ENCODE measurements at places on chromosomes 11 and 22.

- no peak for DNase-seq
Measured at GRCh38 chr22:40628354-40629042, 8.0 kb downstream of the MRTFA start.

DNA sequence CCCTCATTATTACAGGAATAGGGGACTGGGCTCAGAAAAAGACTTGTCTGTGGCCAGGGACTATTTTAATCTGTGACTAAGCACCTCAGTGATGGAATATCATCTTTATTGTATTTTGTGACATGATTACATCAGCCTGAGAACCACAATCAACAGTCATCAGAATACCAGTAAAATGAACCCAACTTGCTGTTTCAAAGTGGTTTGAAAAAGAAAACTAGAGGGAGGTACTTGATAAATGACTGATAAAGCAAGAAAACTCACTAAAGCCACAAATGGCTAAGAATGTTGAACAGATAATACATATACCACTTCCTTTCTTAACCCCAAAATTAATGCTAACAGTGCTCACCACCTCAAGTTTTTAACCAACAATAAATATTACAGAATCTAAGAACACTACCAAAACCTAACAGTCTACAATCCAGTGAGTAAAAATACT is 155.7 kb downstream of the ATG16L2 start:
- no peak for DNase-seq

GRCh38 chr11:31826536-31827438 is 15.7 kb upstream of the PAX6 start:
- no peak for DNase-seq

DNA sequence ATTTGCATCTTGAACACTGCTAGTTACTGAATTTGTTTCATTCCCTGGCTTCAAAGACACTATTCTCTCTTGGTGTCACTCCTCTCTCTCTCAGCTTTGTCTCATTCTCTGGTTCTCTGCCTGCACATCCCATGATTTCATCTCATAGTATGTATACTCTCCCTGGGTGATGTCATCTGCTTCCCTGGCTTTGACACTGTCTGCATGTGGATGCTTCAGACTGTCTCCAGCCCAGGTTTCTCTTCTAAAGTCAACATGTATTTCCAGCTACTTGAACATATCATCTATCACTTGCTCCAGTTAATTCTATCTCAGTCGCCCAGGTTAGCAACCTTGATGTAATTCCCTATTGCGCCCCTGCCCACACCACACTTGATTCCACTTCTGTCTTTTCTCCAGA is 9.3 kb upstream of the ACAT1 start:
- DNase-seq, result no peak

GRCh38 chr11:18171377-18172000 is 1.1 kb upstream of the MRGPRX4 start:
- DNase-seq, result no peak

- DNase-seq, result no peak
Measured at GRCh38 chr11:100930185-100930778, 199.3 kb downstream of the PGR start.

DNA sequence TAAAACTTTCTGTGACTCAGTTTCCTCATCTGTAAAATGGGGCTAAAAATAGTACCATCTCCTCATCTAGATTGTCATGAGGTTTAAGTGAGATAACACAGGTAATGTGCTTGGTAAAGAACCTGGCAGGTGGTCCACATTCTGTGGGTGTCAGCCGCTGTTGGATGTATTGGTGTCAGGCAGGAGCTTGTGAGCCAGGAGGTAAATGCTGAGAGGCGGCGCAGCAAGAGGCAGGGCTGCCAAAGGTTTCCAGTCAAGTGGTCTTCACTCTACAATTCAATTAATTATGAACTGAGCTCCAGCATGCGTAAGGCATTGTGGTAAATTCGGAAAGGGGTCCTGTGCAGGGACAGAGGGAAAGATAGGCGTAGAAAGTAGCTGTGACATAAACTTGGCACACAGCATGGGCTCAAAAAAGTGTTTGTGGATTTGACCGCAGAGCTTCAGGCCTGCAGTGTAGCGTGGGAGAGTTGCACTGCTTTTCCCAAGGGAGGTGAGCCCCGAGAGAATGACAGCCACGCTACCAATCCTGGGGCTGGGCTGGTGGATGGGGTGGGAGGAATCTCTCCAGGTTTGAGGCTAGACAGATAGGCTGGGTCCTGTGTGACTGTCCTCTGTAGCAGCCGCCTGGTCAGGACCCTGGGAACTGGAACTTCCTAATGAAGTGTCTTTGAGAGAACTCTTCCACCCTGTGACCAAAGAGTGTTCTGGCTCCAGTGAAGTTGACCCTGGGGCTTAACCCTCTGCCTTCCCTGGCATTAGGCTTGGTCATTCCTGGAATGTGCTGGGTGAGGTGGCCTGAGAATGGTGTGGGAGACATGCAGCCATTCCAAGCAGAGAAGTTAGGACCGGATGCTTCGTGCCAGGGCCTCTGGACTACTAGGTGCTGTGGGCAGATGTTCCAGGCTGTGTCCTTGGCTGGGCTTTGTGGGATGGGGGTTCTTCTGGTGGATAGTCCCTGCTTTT is 122.4 kb downstream of the FEZ1 start:
- DNase-seq, result no peak

DNA sequence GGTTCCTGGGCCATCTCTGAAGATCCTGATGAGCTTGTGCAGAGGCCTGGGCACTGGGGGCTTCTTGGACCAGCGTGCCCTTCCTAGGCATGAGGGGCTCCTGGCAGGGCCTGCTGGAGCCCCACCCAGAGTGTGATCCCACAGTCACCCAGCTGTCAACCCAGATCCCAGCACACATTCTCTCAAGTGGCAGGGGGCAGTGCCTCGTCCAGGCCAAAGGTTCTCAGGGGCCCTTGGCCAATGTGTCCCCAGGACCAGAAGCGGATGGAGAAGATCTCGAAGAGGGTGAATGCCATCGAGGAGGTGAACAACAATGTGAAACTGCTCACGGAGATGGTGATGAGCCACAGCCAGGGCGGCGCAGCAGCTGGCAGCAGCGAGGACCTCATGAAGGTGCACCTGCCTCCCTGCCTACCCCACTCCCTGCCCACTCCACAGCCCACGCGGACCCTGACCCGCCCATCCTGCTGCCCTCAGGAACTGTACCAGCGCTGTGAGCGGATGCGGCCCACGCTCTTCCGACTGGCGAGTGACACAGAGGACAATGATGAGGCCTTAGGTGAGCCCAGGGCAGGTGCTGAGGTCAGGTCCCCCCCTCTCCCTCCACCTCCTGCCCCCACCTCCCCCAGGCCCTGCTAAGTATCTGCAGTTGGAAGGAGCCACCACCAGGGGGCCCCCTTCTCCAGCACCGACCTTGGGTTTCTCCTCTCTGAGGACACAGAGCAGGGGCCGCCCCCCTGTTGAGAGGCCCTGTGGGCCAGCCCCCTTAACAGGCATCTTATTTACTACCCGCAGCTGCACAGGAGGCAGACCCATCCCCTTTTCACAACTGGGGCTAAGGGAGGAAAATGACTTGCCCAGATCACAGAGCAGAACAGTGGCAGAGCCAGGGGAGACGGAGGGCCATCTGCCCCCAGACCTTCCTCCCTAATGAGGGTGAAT is 14.7 kb downstream of the GGA1 start:
- DNase-seq, result peak; percentile 83

GRCh38 chr22:39723463-39723862 is 152.9 kb downstream of the CACNA1I start:
- peak; percentile 52 for DNase-seq

DNA sequence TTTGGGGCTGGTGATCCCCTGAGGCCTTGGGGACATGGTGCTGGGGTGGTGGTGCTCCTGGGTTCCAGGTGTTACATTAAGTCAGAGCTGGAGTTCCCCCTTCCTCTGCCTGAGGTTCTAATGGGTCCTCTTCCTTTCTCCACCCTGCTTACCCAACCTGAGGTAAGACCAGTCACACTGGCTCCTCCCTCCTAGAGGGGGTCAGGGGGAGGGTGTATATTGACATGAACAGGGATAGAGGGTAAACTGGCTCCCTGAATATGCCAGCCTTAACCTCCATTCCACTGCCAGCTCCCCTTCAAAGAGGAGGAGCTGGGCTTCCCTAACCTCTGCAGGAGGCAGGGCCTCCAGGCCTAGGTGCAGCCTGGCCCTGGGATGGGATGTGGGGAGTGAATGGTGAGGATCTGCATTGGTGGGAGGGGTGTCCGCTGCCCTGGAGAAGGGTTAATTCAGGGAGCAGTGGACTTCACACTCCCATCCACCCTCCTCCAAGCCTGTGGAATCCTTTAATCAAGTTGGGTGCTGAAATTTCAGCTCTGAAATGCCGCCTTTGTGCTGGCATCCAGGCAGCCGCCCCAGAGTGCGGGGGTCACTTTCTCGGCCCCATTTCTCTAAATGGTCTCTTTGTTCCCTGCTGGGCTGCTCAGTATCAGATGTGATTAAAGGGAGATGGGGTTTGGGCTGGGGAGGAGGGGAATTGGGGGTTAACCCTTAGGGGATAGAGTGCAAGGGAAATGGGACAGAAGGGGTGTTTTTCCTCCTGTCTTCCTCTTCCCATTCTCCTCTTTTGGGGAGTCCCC is 15.2 kb downstream of the POLR2F start:
- DNase-seq, result no peak

- no peak for DNase-seq
Measured at GRCh38 chr11:123426789-123427188, 3.3 kb upstream of the GRAMD1B start.

DNA sequence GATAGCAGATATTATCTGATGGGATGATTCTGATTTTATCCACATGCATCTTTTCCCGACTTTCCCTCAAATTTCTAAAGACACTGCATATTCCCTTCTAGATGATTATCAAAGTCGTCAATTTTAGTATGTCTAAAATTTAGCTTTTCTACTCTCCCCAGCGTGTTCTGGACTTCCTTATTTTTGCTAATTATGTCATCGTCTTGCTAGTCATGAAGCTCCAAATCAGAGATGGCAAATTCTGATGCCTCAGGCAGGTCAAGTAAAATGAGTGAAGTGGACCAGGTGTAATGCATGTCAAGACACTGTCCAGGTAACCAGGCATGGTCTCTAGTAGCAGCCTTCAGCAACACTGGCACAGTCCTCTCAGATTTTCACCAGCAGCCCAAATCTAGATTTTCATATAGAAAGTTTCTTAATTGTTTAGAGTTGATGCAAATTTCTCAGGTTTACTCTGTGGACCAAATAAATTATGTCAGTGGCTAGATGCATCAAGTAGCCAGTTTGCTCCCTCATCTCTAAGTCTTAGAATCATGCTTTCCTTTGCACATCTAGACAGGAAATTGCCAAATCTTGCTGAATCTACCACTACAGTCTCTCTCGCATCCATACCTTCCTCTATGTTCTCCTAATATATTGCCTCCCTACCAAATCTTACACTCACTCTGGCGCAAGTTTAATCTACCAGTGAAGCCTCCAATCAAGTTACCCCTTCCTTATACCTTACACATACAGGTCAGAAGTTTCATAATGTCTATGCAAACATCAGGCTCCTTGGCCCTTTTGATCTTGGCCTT is 10.6 kb downstream of the HSD17B12 start:
- no peak for DNase-seq

GRCh38 chr11:102244681-102245409 is 72.4 kb upstream of the BIRC3 start:
- DNase-seq, result no peak

GRCh38 chr11:126776119-126776518 is 224.5 kb downstream of the KIRREL3 start:
- DNase-seq, result no peak

GRCh38 chr11:6812390-6813005 is 13.0 kb upstream of the OR6A2 start:
- DNase-seq, result no peak

GRCh38 chr11:38538866-38539680 is 1941.0 kb upstream of the RAG2 start:
- DNase-seq, result no peak

GRCh38 chr22:46007848-46008261 is 30.9 kb upstream of the WNT7B start:
- DNase-seq, result peak; percentile 96

DNA sequence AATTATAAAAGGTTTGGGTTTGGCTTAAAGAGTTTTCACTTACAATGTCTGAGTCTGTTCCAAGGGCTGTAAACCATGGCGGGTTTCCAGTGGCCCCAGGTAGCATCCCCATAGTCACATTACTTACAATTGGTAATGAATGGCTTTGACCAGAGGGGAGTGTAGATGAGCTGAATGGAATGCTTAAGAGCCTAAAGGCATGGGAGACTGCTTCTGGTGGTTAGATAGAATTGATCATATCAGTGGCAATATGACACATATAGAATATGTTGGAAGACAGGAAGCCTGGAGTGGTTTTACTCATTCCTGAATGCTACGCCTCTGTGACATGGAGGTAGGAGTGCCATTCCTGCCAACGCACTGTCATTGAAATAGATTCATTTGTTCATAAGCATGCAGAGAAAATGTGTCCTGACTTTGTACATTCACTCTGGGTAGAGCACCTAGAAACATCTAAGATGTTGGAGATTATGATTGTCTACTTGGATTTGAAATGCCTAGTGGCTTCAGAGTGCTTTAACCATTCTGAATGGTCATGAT is 183.3 kb downstream of the BLID start:
- no peak for DNase-seq

GRCh38 chr11:11946878-11947277 is 61.5 kb downstream of the DKK3 start:
- no peak for DNase-seq

- no peak for DNase-seq
Measured at GRCh38 chr11:115741376-115742107, 237.3 kb upstream of the CADM1 start.

DNA sequence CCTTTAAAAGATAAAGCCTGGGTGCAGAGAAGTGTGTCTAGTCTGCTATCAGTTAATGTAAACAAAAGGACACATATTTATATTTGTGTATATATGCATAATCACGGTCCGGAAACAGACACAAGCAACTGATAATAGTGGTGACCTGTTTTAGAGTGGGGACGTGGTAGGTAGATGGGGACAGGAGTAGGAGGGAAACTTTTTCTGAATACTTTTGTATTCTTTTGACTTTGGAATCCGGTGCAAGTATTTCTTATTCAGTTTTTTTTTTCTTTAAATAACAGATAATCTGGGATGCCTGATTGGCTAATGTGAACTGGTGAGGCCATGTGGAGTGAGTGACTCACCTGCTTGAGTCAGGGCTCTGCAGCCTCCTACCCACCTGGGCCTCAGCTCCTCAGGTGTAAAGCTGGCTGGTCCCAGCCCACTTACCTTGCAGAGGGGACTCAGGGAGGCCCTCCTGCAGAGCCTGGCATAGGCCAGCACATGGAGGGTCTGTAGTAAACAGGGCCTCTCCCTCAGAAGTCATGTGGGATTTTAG is 15.3 kb downstream of the MICAL2 start:
- DNase-seq, result no peak
